ENCODE measurements at places on chromosomes 7 and 10.

GRCh38 chr10:101000915-101001658 lies 1.5 kb downstream of the LZTS2 start:
- no peak for DNase-seq

DNA sequence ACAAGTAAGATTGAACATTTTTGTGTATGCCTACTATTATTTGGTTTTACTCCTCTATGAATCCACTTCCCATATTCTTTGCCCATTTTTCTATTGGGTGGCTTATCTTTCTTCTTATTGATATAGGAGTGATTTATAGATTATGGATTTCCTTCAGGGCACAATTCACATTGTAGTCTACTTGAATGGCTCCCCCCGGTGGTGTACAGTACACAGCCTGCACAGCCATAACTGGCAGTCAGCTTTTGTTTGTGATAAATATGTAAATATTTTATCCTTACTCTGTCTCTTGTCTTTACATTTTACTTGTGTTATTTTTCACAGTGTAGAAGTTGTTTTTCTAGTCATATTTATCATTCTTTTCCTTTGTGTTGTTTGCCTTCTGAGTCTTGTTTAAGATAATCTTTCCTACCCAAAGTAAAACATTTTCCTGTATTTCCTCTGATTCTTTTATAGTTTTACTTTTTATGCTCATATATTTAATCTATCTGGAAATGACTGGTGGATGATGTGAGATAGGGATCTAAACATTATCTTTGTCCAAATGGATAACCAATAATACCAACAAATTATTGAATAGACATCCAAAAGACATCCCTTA lies 23.9 kb upstream of the CALD1 start:
- no peak for DNase-seq

- no peak for DNase-seq
These were observed 11.4 kb downstream of the NPVF start for GRCh38 chr7:25216837-25217236.

DNA sequence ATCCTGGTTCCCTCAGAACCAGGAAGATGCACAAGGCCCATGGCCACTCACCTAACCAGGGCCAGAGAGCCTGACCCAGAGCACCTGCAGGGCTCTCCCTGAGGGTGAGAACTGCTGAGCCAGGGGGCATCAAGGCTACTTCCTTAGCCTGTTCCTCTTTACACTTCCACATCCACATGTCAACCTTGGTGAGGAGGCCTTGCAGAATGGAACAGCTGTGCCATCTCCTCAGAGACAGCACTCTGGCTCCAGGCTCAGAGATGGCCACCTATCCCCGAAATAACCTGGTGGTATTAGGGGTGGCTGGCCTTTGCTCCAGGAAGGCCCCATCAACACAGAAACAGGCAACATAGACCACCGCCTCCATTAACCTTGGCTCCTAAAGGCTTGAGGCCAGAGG lies 473.0 kb downstream of the RPS24 start:
- no peak for DNase-seq

DNA sequence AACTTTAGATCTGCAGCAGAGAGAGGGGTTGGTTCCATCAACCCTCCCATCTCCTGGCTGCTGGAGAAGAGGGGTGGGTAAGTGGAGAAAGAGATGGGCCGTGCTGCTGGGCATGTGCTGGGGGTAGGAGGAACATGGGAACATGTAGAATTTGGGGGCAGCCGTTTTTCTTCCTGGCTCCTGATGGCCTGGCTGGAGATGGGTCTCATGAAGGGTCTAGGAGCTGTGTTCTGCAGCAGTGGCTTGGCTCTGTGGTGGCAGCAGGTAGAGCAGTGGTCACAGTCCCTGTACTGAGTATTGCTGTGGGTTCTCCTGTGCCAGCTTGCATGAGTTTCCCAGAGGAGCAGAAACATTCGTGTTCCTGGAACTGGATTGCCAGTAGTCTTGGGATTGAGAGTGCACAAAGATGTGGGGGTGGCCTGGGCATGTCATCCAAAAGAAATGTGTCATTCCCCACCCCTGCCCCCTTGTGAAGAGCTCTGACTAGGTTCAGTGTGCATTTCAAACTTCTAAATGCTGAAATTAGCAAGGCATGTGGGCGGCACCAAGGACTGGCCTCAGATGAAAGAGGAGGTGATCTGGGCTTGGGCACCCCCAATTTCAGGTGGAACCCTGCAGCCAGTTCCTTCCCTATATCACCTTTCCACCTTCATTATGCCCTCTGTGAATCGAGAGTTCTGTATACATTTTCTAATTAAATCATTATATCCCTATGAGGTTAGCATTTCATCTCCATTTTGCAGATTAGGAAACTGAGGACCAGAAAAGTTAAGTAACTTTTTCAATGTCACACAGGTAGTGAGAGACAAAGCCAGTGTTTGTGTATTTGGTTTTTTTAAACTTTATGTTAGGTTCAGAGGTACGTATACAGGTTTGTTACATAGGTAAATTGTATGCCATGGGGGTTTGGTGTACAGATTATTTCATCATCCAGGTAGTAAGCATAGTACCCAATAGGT lies 2.1 kb downstream of the CHST3 start:
- no peak for DNase-seq
